Activated CD8-positive, alpha-beta T cell treated with anti-CD3 and anti-CD28 coated beads, Interleukin-2, amount 10 ng/mL, durations not matched to agents 7 days and 5 days (primary cell): ENCODE measurements at places on chromosomes 6 and 20.

- H3K36me3 ChIP-seq: peaks cover 7% of the 10 kb centered on the region
- no peak overlapping the region for H3K4me3 ChIP-seq
- H3K27me3 ChIP-seq: peaks cover 2% of the 10 kb centered on the region
These were observed 23.9 kb upstream of the TOP1 start for GRCh38 chr20:41004531-41005360.

DNA sequence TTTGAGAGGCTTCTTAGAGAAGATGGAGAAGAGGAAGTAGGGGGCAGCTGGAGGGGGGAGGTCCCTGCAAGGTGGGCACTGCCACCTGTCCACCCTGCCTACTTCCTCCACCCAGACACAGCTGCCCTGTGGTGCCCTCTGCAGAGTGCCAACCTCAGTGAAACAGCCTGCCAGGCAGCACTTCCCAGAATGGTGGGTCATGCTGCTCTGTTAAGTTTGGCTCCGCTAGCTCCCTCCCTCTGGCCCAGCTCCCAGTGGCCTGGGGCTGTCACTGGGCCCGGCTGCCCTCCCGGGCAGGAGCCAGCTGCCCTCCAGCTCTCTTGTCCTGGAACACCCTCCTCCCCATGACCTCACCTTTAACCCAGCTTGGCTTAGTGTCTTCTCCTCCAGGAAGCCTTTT, 5.1 kb upstream of the EPB41L1 start:
- no peak for DNase-seq
- peaks cover 24% of the 10 kb centered on the region for H3K27me3 ChIP-seq
- no peak overlapping the region for H3K4me3 ChIP-seq
- no peak overlapping the region for H3K27ac ChIP-seq

- no peak overlapping the region for H3K4me3 ChIP-seq
- H3K36me3 ChIP-seq: peaks cover 3% of the 10 kb centered on the region
- no peak for DNase-seq
- no peak overlapping the region for H3K27ac ChIP-seq
- H3K4me1 ChIP-seq: no peaks in the 10 kb centered on the region
- H3K27me3 ChIP-seq: peaks cover 41% of the 10 kb centered on the region
These were observed 24.5 kb upstream of the TCP11 start for GRCh38 chr6:35165630-35166071.

DNA sequence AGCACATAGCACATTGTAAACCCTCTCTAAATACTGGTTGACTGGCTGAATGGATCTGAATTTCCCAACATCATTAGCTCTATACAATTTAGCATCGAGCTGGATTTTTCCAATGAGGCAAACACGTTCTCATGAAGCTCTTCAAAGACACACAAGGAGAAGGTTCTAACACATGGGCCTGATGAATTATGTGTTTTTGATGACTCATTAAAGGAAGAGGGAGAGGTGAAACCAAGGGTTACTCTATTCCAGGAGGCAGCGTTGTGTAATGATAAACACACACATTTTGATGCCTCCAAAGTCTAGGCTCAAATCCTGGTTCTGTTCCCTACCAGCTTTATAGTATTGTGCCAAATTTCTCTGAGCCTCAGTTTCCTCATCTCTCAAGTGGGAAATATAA, 84.3 kb downstream of the PFDN4 start:
- no peaks in the 10 kb centered on the region for H3K4me1 ChIP-seq
- no peak overlapping the region for H3K27ac ChIP-seq
- no peaks in the 10 kb centered on the region for H3K36me3 ChIP-seq

- no peak for DNase-seq
- no peak overlapping the region for H3K27ac ChIP-seq
- H3K36me3 ChIP-seq: peaks cover 2% of the 10 kb centered on the region
- H3K4me3 ChIP-seq: no peak overlapping the region
- peaks cover 50% of the 10 kb centered on the region for H3K27me3 ChIP-seq
These were observed 357 bp downstream of the PCSK2 start for GRCh38 chr20:17227219-17227575.

DNA sequence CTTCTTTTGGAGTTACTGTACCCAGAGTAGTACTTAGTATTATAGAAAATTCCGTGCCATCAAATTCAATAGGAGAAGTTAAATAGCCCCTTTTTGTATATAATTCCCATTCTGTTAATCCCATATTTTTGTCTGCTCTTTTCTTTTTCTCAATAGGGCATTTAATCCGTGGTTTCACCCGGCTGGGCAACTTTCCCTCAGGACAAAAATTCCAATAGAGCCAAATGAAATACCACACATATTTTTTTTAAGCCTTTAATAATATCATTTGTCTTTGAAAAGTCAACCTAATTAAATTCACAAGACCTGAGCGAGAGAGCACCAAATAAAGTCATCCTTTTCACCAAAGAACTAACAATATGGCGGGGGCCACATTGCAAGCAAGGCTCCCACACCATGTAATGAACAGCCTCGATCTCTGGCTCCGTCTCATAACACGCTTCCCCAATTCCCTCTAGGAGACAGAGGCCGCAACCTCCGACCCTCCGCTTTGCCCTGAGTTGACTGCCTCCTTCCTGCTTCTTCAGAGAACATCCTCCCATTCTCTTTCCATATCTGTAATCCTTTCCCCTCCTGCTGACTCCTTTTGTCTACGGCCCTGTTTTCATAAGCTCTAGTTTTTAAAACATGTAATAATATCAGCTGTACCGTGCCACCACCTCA, 13.6 kb downstream of the NHSL1 start:
- DNase-seq: no peak
- H3K4me3 ChIP-seq: no peak overlapping the region
- no peak overlapping the region for H3K27ac ChIP-seq
- no peaks in the 10 kb centered on the region for H3K36me3 ChIP-seq

GRCh38 chr20:25580711-25581110, 4.6 kb downstream of the NINL start:
- H3K4me1 ChIP-seq: peaks cover 10% of the 10 kb centered on the region
- H3K4me3 ChIP-seq: no peak overlapping the region
- DNase-seq: no peak
- H3K27me3 ChIP-seq: peaks cover 6% of the 10 kb centered on the region
- H3K27ac ChIP-seq: no peak overlapping the region
- H3K36me3 ChIP-seq: no peaks in the 10 kb centered on the region

DNA sequence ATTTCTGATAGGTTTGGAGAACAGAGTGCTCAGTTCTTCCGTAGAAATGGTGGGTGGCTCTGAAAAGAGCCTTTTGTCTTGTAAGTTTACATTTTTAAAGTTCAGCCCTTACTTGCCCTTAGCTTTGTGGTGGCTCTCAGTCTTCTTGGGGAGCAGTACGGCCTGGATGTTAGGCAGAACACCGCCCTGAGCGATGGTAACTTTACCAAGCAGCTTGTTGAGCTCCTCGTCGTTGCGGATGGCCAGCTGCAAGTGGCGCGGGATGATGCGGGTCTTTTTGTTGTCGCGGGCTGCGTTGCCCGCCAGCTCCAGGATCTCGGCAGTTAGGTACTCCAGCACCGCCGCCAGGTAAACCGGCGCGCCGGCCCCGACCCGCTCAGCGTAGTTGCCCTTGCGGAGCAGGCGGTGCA, 19.5 kb downstream of the OR2B2 start:
- H3K4me3 ChIP-seq: no peak overlapping the region
- H3K27ac ChIP-seq: no peak overlapping the region
- no peaks in the 10 kb centered on the region for H3K27me3 ChIP-seq
- H3K4me1 ChIP-seq: peaks cover 58% of the 10 kb centered on the region
- DNase-seq: no peak

DNA sequence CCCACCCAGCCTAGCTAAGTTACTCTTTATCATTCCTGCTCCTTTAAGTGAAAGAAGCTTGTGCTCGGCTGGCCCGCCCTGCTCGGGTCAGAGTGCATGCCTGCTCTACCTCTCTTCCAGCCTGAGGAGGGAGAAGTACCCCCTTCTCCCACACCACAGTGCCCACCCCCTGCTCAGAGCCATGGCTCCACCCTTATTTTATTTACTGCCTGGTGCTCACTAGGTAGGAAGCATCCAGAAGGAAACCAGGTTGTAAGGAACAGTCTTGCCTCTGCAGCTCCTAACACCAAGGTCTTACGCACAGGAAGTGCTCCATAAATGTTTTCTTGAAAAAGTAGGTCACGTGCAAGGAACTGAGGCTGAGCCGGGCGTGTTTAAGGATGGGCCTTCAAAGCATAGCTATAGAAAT, 105.7 kb upstream of the SNX9 start:
- no peaks in the 10 kb centered on the region for H3K36me3 ChIP-seq
- no peaks in the 10 kb centered on the region for H3K4me1 ChIP-seq
- no peak for DNase-seq
- no peak overlapping the region for H3K27ac ChIP-seq
- peaks cover 6% of the 10 kb centered on the region for H3K27me3 ChIP-seq
